Suprapubic skin (tissue), 4 donors: ENCODE measurements at places on chromosomes 1 and 21.

- DNase-seq = peak; percentile 46
Observed at GRCh38 chr1:227895828-227896685, 51.7 kb downstream of the WNT9A start.

DNA sequence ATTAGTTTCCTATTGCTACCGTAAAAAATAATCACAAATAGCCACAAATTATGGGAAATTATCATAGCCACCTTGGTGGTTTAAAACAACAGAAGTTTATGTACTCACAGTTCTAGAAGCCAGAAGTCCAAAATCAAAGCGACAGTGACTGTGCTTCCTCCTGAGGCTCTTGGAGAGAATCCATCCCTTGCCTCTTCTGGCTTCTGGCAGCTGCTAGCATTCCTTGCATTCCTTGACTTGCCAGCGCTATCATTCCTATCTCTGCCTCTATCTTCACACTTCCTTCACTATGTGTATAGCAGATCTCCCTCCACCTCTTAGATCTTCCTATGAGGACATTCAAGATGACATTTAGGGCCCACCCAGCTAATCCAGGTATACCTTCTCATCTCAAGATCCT lies 180.1 kb upstream of the USP25 start:
- DNase-seq = no peak

- DNase-seq = no peak
Observed at GRCh38 chr1:40745176-40745575, 38.4 kb upstream of the KCNQ4 start.

DNA sequence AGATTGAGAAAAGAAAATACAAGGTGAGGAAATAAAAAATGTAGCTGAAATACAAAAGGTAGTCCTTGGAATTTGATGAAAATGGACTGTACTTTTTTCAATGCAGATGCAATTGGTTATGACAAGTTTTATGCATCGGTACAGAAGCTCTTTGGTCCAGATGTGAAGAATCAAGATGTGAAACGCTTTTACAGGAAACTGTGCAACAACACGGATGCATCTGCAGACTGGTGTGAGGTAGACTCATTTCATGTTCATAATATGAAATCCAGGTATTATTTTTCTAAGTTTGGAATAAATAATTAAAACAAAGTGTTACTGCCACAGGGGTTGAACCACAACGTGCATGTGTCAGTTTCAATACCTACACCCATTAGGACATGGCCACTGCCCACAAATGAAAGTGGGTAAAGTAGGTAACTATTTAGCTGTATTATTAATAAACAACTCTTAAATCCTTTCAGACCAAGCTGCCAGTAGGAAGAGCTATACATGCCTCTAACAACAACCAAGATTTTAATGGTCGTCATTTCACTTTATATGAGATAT lies 8.4 kb downstream of the WDR64 start:
- DNase-seq = no peak

- no peak for DNase-seq
Observed at GRCh38 chr1:60895701-60896100, 186.7 kb upstream of the NFIA start.

DNA sequence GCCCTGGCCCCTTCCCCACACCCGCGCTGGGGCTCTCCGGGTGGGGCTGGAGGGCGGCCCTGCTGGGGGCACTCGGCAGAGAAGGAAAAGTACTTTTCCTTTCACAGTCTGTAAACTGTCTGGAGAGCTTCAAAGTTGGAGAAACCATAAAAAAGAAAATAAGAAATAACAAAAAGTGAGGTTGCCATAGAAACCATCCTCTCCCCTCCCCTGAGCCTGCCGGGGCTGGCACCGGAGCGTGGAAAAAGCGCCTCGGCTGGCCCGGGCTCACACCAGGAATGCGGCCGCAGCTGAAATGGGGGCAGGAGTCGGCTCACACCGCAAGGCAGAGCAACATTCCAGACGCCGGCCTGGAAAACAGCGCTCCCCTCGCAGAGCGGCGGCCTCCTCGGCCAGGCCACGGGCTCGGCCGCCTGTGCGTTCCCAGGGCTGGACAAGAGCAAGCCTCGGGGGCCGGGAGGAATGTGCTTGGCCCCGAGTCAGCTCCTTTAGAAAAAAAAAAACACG lies 69.2 kb downstream of the MORN1 start:
- DNase-seq = no peak

GRCh38 chr1:28775121-28775942 lies 36.6 kb upstream of the OPRD1 start:
- DNase-seq = peak; percentile 88

- DNase-seq = no peak
Observed at GRCh38 chr1:154181944-154182343, 10.0 kb downstream of the TPM3 start.

- DNase-seq = no peak
Observed at GRCh38 chr1:24659166-24659904, 16.2 kb downstream of the SRRM1 start.

GRCh38 chr21:25281134-25281533 lies 326.1 kb downstream of the MRPL39 start:
- DNase-seq = no peak

GRCh38 chr1:225813214-225813964 lies 3.5 kb downstream of the EPHX1 start:
- DNase-seq = no peak

DNA sequence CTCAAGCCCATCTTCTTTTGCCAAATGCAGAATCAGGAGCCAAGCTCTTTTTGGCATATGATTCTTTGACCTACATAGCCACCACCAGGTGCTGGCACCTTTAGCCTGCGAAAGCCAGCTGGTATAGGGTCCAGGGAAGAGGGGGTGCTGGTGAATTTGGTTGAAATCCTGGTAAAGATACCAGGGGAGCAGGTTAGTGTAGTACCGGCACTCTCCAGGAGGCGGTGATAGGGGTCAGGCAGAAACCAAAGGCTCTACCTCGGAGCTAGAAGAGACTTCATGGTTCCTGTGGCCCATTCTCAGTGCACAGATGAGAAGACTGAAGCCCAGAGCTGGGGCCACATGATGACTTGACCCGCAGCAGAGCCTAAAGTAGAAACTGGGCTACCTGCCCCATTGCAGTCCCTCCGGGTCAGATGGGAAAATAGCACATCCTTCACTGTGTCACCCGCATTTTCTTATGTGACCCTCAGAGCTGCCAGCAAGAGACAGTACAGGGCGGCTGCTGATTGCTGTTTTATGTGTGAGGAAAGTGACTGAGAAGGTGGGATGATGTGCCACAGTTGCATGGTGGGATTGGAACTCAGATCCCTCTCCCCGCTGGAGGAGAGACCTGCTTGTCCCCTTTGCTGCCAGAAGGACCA lies 36.0 kb upstream of the IL19 start:
- no peak for DNase-seq

- DNase-seq = no peak
Observed at GRCh38 chr1:192530254-192530653, 45.3 kb upstream of the RGS1 start.

- DNase-seq = no peak
Observed at GRCh38 chr1:41878495-41878894, 40.2 kb downstream of the HIVEP3 start.

DNA sequence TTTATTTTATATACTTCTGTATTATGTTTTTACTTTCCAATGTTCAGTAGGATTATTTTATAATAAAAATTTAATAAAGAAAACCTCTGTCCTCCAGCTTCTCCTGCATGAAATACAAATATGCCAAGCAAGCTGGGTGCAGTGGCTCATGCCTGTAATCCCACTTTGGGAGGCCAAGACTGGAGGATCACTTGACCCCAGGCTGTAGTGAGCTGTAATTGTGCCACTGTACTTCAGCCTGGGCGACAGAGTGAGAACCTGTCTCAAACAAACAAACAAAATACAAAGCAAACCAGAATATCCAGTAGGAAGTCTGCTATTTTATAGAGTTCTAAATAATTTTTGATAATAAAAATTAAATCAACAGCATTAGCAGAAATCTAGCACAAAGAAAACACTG lies 168.8 kb downstream of the EIF4G3 start:
- DNase-seq = no peak

DNA sequence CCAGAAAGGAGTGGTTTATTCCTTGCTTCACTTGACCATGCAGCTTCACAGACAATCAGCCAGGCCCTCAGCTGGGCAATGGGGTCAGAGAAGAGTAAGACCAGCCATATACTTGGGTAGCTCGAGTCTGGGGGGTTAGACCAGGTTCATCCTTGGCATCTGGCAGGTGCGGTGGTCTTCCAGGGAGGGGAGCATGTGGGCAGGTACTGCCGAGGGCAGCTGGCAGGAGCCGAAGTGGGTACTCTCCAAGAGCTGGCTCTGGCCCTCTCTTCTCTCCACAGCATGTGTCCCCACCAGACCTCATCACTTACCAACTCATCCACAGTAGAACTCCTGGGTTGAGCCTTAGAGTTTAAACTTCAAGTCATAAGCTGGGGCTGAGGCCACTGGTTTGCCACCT lies 156.8 kb downstream of the FOXD2 start:
- peak; percentile 50 for DNase-seq

DNA sequence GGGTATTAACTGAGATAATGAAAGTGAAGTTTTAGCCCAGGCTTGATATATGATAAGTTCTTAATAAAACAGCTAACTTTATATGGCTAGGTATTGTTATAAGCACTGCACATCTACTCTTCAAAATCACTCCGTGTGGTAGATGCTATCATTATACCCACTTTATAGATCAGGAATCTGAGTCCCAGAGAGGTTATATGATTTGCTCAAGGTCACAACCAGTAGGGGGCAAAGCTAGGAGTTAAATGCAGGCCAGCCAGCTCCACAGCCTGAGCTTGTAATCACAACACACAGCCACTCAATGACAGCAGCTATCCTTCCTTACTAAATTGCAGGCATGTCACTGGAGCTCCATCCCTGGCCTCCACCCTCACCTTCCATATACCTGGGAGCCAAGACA lies 115.8 kb downstream of the CAPN8 start:
- DNase-seq = no peak

DNA sequence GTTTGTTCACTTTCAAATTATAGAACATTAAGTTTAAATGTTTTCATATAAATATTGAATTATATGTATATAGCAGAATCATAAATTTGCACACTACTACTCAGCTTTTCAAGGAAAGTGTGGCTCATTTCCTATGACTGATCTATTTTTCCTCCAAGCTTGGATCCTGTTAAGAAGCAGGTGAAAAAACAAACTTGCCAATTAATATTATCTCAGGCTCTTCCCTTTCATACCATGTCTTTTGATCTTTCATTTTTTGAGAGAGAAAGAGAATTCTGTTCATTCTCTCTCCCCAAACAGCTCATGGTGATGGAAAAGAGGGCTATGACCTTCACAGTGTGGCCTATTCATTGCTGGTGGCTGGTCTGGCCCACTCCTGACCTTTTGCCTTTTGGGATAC lies 43.7 kb downstream of the SEC16B start:
- no peak for DNase-seq

DNA sequence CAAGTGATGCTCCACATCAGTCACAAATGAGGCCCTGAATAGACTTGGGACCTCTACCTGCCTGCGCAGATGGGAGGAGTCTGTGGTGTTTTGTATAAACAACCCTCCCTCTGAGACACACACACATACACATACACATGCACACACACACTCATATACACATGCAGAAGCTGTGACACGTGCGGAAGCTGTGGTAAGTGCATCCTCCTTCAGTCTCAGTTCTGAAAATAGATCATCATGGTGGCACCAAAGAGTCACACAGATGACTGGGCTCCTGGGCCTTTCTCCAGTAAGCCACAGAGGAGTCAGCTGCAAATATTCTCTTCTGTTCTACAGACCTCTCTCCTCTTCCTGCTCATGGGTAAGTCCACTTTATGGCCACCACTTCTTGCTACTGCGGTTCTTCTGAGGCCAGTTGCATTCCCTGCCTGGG lies at the start of gene LY9:
Gene LY9 (plus strand): TSS at position 224 of the 433 bp plus-strand sequence. CDS start 14 bp downstream, at position 238.
- no peak for DNase-seq

GRCh38 chr1:235050911-235051360 lies 77.7 kb downstream of the TOMM20 start:
- DNase-seq = no peak

- DNase-seq = no peak
Observed at GRCh38 chr1:83029916-83030315, 969.0 kb downstream of the TTLL7 start.

GRCh38 chr1:25948641-25949040 lies 42.4 kb upstream of the STMN1 start:
- no peak for DNase-seq

GRCh38 chr1:243301059-243301458 lies 45.2 kb downstream of the SDCCAG8 start:
- no peak for DNase-seq

GRCh38 chr1:20399196-20399595 lies 86.8 kb downstream of the CAMK2N1 start:
- DNase-seq = no peak

DNA sequence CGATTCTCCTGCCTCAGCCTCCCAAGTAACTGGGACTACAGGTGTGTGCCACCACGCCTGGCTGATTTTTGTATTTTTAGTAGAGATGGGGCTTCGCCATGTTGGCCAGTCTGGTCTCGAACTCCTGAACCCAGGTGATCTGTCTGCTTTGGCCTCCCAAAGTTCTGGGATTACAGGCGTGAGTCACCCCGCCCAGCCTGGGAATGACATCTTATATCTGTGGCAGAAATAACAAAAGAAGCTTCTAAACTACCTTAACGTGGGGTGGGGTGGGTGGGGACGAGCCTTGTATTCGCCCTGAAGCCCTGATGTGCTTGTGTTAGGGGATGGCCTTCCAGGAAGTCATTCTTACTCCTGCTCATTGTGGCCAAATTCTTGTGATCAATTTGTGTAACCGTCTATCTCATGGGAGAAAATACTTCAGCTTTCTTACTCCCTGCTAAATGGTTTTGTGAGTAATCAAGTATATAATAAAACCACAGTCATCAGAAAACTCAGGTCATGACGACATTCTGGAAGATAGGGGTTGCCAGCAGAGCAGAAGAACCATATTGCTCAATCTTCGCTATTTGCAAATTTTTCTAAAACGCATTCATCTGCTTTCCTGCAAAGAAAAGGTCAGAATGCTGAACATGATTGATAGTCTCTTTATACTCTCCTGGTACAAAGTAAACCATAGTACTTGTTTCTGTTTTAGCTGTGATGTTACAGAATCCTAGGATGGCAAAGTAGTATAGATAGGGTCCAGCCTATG lies 63.2 kb downstream of the DIRAS3 start:
- no peak for DNase-seq

GRCh38 chr1:209737118-209737505 lies 18.7 kb upstream of the TRAF3IP3 start:
- DNase-seq = no peak

DNA sequence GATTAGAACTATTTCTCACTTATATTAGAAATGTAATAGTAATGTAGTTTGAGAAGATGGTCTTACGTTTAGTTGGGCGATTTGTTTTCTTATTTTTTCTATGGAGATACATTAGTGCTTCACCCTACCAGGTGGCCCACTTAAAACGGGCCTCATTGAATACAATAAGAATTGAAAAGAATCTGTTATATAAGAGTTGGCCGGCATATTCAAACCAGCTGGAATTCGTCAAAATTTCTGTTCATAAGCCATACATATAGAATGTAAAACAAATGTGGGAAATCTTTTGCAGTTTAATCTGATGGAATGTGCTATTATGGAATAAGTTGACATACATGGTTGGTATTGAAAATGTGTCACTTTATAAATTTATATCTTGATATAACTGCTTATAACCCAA lies 96.4 kb upstream of the C1orf105 start:
- DNase-seq = no peak
